H1 (cell line): ENCODE measurements at places on chromosomes 2 and 18. TPM values are rescaled to one million over a fixed set of nuclear protein-coding genes. Genes with fewer than 3 reads are reported as not detected.

GRCh38 chr2:43255296-43255910, 29.0 kb upstream of the ZFP36L2 start:
- DNase-seq = no peak

- DNase-seq = no peak
Observed at GRCh38 chr2:140154706-140155105, 1374.5 kb upstream of the NXPH2 start.

DNA sequence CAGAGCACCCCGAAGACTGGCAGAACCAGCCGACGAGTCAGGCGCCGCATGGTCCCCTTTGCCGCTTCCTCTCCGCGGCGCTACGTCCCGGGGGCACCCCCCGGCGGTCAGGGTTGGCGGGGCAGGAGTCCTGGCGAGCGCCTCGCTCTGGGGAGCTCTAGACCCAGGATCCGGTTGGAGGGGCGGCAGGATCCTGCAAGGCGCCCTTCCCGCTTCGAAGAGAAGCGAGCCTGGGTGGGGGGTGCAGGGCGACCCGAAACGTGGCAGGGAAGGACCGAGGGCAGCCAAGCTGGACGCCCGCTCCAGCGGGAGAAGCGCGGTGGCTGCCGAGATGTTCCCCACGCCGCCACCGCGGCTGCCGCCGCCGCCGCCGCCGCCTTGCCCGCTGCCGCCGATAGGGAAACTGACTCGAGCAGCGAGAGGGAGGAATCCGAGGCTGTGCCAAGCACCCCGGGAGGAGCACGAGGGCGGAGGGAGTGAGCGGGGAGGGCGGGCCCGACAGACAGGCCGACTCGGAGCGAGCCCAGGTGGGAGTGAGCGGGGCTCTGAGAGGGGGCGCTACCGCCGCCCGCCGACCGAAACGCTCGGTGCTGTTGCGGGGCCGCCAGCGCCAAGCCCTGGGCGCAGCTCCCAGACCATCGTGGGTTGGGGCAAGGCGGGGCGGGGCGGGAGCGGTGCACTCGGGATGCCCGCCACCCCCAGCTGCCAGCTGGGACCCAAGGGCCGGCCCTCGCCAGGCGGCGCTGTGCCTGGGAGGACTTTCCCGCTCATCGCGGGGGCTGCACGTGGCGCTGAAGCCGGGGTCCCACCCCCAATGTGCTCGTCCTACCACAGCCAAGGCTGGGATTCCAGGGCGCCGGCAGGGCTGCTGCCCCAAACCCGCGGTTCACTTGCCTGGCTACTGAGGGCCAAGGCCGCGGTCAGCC, at the start of gene GALNT14:
Gene GALNT14 (minus strand): TSS at position 404 of the 926 bp plus-strand sequence. CDS start 354 bp downstream, at position 50.
- DNase-seq = peak; percentile 86

DNA sequence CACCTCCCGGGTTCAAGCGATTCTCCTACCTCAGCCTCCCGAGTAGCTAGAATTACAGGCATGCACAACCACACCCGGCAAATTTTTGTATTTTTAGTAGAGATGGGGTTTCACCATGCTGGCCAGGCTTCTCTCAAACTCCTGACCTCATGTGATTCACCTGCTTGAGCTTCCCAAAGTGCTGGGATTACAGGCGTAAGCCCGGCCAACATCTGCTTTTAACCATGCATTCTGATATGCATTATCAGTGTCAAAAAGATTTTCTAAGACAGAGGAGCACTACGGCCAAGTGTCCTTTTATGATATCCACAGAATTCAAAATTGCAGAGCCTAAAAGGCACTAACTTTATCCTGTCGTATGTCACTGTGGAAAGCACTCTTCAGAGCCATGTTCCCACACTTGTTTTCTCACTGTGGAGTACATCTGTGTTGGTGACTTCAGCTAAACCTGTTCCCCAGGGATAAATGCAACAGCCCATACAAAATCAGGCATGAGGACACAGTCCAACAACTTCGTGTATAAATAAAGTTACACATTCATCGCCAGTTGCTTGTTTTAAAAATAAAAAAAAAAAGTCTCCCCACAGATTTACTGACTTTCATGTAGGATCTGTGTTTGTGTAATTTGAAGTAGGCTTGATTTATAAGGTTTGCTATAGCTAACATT, 56.4 kb downstream of the STK25 start:
- DNase-seq = no peak

- DNase-seq = no peak
Observed at GRCh38 chr2:156115338-156115737, 217.2 kb downstream of the NR4A2 start.

- DNase-seq = no peak
Observed at GRCh38 chr2:158724803-158725381, 70.2 kb upstream of the DAPL1 start.

- DNase-seq = no peak
Observed at GRCh38 chr2:119950966-119951365, 61.9 kb upstream of the EPB41L5 start.

GRCh38 chr2:96163768-96164429, 18.7 kb upstream of the DUSP2 start:
- no peak for DNase-seq

GRCh38 chr2:29703336-29703735, 218.1 kb downstream of the ALK start:
- DNase-seq = no peak

USP34 gene
- 80.9 and 91.7 TPM in 2 replicates for total RNA-seq

IL18RAP gene
- not detected in 2 replicates for total RNA-seq

PLA2R1 gene
- 1.5 and 2.2 TPM in 2 replicates for total RNA-seq

RAPGEF4 gene
- total RNA-seq = 1.4 and 2.6 TPM in 2 replicates

IL36B gene
- not detected in 2 replicates for total RNA-seq
